NCI-H446 treated with DMSO at 0.1 percent for 48 hours (cell line): ENCODE measurements at places on chromosomes 11 and 22.

DNA sequence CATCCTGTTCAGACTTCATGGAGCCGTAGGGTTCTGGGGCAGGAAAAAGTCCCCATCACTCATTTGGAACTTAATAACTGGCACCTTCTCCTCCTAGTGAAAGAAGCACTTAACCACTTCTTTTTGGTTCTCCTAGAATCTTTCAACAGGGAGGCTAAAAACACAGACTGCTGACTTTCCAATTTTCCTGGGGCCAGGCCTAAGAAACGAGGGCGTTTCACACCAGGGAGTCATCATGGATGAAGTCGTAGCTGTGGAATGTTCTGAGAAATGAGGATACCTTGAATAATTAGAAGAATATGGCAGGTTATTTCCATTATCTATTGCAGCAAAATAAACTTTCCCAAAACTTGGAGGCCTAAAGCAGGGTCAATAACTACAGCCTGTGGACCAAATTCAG lies 26.0 kb upstream of the API5 start:
- no peak for DNase-seq

GRCh38 chr11:95147364-95147905 lies 57.8 kb downstream of the ENDOD1 start:
- peak; percentile 86 for DNase-seq

- no peak for DNase-seq
These were observed 438.5 kb upstream of the LRRC4C start for GRCh38 chr11:41897991-41898390.

DNA sequence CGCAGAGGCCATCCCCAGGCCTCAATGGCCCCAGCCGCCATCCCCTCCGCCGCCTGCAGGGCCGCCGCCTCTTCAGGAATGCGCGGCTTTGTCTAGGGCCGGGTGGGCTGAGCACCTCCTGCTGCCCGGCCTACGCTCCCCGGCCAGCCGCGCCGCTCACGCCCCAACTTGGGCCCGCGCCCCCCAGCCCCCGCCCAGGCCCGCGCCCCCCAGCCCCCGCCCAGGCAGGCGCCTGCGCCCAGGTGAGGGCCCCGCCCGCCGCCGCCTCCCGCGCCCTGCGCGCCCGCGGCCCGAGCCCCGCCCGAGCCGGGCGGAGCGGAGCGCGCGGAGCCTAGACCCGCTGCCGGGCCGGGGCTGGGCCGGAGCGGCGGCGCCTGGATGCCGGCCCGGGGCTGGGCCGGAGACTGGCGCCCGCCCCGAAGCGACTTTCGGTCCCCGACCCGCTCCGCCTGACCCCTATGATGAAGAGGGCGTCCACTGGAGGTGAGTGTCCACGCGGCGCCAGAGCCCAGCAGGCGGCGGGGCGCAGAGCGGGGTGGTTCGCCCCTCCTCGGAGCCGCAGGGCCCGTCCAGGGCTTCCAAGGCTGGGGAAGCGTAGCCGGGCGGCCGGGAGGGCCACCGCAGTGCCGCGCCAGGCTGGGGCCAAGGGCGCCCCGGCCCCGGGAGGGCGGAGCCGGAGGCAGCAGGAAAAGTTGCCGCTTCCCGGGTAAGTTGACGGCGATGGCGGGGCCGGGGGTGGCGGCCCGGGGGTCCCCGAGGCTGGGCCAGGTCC lies 34.3 kb upstream of the PRODH start:
- DNase-seq = no peak

- no peak for DNase-seq
These were observed 52.6 kb downstream of the SWAP70 start for GRCh38 chr11:9716275-9717039.
